LoVo (cell line): ENCODE measurements at places on chromosomes 2 and 18.

GRCh38 chr2:225337183-225337582 lies 62.3 kb upstream of the NYAP2 start:
- no peak for DNase-seq

GRCh38 chr2:165567273-165567672 lies 97.8 kb downstream of the CSRNP3 start:
- DNase-seq = no peak

DNA sequence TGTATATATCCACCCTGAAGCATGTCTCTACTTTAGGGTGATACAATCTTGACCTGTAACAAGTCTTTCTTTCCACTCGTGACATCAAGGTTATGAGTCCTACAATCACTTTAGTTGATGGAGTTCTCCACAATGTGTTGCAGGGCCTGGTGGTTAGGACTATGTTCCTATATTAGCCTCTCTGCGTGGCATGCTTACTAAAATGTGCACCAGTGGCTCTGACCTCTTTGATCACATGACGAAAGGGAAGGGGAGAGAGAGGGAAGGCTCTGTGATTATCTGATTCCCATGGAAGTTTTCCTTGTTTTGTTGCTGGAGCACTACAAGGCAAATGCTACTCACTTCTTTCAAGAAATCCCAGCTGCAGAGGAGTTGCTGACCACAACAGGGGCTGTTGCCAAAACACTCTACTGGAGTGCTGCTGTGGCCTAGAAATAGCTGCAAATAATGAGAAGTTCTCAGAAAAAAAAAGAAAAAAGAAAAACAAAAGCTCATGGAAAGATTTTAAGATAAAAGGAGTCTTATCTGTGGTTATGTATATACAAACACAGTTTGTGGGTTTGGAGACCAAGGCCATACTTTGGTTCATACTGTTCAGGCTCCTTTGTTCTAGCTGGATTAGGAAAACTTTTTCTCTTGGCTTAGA lies 272.8 kb upstream of the MMADHC start:
- no peak for DNase-seq

GRCh38 chr2:69641887-69642708 lies 1.4 kb downstream of the AAK1 start:
- DNase-seq = no peak
